ENCODE measurements at places on chromosomes 6 and 20.

GRCh38 chr20:6680441-6680840, 87.0 kb upstream of the BMP2 start:
- no peaks in the 10 kb centered on the region for H3K4me1 ChIP-seq
- H3K27me3 ChIP-seq = no peaks in the 10 kb centered on the region
- no peak overlapping the region for H3K27ac ChIP-seq
- H3K4me3 ChIP-seq = no peak overlapping the region
- no peaks in the 10 kb centered on the region for H3K36me3 ChIP-seq

GRCh38 chr6:90459225-90459758, 127.6 kb downstream of the MAP3K7 start:
- no peaks in the 10 kb centered on the region for H3K36me3 ChIP-seq
- no peak for DNase-seq
- H3K4me3 ChIP-seq = no peak overlapping the region
- H3K27ac ChIP-seq = no peak overlapping the region
- H3K4me1 ChIP-seq = peaks cover 41% of the 10 kb centered on the region
- no peaks in the 10 kb centered on the region for H3K27me3 ChIP-seq

GRCh38 chr6:149236589-149236988, 80.9 kb upstream of the TAB2 start:
- no peaks in the 10 kb centered on the region for H3K36me3 ChIP-seq
- no peaks in the 10 kb centered on the region for H3K27me3 ChIP-seq
- H3K4me3 ChIP-seq = no peak overlapping the region
- no peak overlapping the region for H3K27ac ChIP-seq

DNA sequence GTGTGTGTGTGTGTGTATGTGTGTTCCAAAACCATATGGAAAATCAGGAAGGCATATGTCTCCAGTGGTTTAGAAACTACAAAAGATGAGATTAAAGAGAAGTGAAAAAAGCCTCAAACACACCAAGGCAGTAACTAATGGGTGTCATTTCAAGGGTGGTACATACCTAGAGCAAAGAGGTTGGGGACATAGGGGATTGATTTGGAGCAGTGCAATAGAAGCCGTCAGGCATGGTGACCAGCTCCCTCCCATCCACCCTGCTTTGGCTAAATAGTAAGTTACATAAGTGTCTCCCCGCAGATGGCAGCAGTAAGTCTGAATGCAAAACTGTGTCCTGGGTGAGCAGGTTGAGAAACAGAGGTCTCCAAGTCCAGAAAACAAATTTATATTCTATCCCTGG, 10.4 kb upstream of the ELMO2 start:
- no peaks in the 10 kb centered on the region for H3K36me3 ChIP-seq
- H3K27me3 ChIP-seq = peaks cover 11% of the 10 kb centered on the region
- DNase-seq = no peak
- H3K4me3 ChIP-seq = no peak overlapping the region
- no peaks in the 10 kb centered on the region for H3K4me1 ChIP-seq
- no peak overlapping the region for H3K27ac ChIP-seq

GRCh38 chr6:138979813-138980668, 8.0 kb downstream of the REPS1 start:
- peaks cover 33% of the 10 kb centered on the region for H3K4me1 ChIP-seq
- no peaks in the 10 kb centered on the region for H3K36me3 ChIP-seq
- no peaks in the 10 kb centered on the region for H3K27me3 ChIP-seq
- no peak for DNase-seq
- H3K4me3 ChIP-seq = no peak overlapping the region

DNA sequence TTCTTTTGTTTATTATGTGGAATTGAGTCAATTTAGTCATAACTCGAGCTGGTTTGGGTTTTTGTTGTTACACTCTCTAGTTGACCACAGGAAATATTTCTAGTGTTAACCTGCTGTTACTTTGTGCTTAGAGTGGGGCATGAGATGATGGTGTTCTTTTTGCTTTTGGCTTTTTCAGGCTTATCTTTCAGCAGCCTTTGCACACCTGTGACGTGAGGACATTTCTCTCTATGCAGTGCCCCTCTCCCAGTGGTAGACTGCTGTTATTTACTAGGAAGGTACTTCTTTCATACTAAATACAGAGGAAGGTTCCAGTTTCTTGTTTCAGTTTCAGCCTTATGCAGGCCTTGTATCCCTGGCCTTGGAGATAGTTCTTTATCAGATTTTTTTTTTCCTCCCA, 766.8 kb upstream of the MAN1A1 start:
- H3K27me3 ChIP-seq = no peaks in the 10 kb centered on the region
- no peak overlapping the region for H3K4me3 ChIP-seq
- no peak for DNase-seq
- no peak overlapping the region for H3K27ac ChIP-seq

DNA sequence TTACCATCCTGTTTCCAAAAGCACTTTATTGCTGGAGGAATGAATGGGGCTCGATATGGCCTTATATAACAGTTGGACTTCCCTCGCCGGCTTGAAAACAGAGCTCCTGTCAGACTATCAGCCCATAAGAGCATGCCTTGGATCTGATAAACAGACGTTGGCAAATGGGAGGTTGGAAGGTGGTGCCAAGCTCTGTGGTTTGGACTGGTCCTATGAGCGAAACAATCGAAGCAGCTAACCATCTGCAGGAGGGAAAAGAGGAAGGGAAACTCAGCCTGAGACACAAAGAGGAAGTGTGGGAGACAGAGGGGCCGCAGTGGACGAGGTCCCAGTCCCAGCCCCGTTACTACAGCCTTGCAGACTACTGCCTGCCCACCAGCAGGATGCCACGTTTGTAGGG, 92.9 kb downstream of the TFAP2C start:
- DNase-seq = no peak
- no peak overlapping the region for H3K27ac ChIP-seq

GRCh38 chr6:159038914-159039884, 5.6 kb downstream of the TAGAP start:
- H3K36me3 ChIP-seq = peaks cover 96% of the 10 kb centered on the region
- H3K27me3 ChIP-seq = no peaks in the 10 kb centered on the region
- H3K4me1 ChIP-seq = peaks cover 62% of the 10 kb centered on the region
- no peak for DNase-seq
- H3K27ac ChIP-seq = peak overlapping the region; percentile 81
